ENCODE measurements at places on chromosomes 7 and 10.

DNA sequence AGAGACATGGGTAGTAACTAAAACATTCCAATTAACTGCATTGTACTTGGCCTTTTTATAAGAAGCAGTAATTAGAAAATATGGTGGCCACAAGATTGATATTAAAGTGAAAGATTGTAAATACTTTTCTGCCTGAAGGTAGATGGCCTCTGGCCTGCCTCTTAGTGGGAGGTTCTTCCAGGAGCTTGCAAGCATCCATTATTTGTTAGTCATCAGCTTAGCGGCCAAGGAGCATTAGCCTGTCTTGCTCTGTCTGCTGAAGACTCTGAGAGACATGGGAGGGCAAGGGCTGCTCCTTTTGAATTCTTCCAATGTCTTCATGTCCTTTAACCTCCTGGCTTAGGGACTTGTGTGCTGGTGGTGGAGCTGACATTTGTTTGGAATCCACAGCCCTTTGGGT, 80.4 kb downstream of the TCF7L2 start:
- no peak for DNase-seq

- no peak for DNase-seq
These were observed 33.6 kb downstream of the NKX6-2 start for GRCh38 chr10:132752378-132752777.

GRCh38 chr7:107045195-107045960, 873 bp downstream of the PRKAR2B start:
- no peak for DNase-seq

DNA sequence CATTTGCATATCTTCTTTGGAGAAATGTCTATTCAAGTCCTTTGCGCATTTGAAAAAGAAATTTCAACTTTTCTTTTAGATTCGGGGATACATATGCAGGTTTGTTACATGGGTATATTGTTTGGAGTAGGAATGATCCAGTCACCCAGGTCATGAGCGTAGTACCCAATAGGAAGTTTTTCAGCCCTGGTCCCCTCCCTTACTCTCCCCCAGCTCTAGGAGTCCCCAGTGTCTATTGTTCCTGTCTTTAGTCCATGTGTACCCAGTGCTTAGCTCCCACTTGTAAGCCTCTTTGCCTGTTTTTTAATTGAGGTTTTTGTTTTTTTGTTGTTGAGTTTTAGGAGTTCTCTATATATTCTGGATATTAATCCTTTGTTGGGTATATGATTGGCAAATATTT, 63.3 kb downstream of the SND1 start:
- no peak for DNase-seq

- DNase-seq: no peak
These were observed 15.9 kb upstream of the SCRN1 start for GRCh38 chr7:30005464-30005863.

DNA sequence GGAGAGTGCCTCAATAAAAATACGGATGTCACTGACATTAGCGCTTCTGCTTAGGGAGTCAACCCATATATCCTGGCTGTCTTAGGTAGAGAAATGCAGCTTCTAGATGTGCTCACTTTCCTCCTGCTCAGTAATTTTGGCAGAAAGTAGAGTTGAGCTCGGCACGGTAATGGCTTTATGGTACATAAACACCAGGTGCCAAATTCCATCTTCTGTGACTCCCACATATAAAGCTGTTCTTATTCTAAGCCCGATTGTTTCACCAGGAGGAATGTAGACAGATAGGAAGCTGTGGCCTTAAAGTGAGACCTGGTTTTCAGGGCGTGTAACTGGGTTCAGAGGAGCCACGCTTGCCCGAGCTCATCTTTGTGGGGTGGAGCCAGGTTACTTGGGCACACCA, 143.7 kb downstream of the CREB5 start:
- DNase-seq: no peak
